Stimulated activated CD4-positive, alpha-beta T cell treated with anti-CD3 and anti-CD28 coated beads, Interleukin-12 subunit alpha, Interleukin-12 subunit beta, amount 100 ng/mL, for 24 hours (primary cell): ENCODE measurements at places on chromosomes 1 and 21.

DNA sequence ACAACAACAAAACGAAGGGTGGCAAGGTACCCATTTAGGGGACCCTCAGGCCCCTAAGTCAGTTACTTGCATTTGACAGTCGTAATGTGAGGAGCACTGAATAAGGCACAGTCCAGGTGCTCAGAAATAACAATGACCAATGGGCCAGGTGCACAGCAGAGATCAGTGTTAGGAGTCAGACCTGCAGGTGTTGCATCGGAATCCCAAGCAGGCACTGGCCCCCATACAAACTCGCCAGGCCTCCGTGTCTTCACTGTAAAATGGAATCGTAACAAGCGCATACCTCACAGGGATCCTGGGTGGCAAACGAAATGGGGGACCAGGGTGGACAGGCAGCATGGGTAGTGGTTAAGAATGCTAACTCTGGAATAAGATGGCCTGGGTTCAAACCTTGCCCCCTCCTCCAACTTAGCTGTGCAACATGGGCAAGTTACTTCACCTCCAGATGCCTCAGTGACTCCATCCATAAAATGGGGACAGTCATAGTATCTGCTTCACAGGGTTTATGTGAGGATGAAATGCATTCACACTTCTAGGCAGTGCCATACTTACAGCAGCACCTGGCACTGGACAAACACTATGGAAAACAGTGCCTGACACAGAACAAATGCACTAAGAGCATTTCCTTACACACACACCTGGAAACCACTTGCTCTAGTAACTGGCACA lies 20.2 kb downstream of the RCAN1 start:
- no peak for DNase-seq

DNA sequence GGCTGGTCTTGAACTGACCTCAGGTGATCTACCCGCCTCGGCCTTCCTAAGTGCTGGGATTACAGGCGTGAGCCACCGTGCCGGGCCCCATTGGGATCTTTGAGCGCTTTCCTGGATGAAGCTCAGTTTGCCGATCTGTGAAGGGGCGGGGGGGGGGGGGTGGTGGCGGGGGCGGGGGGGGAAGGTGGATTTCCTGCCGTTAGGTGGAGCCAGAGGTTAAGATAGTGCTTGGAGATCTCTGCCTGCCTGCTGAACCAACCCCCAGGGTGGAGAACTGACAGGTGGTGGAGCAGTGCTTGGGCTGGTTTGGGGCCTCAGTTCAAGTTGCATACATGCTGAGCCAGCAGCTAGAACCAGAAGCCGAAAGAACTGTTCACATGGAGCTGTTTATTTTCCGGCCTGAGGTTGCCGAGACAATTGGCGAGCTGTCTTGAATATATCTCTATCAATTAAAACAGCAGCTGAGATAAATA lies 1.7 kb downstream of the TMCC2 start:
- DNase-seq = peak; percentile 63

DNA sequence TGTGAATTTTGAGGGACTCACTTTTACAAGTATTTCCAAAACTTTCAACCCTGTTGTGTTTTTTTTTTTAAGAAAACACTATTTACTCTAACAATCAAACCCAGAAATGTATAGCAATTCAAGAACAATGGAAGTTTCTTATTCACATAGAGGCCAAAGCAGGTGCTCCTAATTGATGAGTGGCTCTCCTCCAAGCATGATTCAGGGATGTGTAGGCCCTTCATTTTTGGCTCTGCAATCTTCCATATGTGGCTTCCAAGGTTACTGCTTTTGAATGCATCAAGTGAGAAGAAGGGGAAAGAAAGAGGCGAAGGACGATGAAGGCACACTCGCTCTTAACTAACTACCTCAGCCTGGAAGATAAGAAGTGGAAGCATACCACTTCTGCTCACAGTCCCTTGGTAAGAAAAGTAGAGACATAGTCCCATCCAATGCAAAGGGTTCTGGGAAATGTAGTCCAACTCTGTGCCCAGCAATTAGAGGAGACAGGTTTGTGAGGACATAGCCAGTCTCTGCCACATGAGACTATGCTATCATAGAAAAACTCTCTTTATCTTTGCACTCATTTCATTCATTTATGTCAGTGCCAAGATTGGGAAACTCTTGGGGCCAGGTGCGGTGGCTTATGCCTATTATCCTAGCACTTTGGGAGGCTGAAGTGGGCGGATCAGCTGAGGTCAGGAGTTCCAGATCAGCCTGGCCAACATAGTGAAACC lies 46.0 kb downstream of the OPTC start:
- DNase-seq = no peak

- DNase-seq = no peak
Observed at GRCh38 chr21:35259457-35259856, 210.4 kb upstream of the RUNX1 start.

DNA sequence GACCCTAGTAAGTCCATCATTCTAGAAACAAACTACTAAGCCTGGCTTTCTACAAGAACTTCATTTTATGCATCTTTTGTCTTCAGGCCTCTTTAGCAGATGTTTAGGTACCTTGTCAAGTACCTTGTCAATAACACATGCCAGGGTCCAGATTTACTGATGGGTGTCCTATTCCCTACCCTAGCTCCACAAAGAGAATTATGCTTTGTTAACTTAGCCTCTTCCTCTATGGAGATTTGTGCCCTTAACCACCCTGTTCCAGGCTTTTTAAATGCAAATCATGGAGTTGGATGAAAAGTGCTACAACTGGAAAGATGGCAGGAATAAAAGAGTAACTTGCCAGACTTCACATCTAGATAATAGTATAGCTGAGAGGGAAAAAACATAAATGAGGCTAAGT lies 42.7 kb downstream of the SPATA46 start:
- no peak for DNase-seq

GRCh38 chr1:201781437-201781836 lies 47.5 kb upstream of the IPO9 start:
- DNase-seq = no peak
